ENCODE measurements at places on chromosomes 6 and 20.

- no peak for DNase-seq
Measured at GRCh38 chr6:101077344-101077743, 196.2 kb upstream of the ASCC3 start.

DNA sequence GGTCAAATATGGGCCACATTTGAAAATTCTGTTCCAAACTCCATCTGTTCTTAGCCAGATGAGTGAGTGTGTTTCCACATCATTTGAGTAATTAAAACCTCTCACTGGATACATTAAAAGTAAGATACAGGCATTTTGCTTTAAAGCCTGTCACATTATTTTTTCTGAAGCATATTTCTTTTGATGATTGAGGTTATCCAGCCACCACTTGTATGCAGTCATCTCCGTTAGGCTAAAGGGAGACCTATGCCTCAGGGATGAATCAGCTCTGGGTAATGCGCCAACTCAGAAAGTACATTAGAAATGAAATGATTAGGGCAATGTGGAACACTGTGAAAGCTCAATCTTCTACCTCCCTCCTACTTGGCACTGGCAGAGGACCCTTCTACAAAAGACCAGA lies 90.7 kb downstream of the SNAP25 start:
- no peak for DNase-seq

DNA sequence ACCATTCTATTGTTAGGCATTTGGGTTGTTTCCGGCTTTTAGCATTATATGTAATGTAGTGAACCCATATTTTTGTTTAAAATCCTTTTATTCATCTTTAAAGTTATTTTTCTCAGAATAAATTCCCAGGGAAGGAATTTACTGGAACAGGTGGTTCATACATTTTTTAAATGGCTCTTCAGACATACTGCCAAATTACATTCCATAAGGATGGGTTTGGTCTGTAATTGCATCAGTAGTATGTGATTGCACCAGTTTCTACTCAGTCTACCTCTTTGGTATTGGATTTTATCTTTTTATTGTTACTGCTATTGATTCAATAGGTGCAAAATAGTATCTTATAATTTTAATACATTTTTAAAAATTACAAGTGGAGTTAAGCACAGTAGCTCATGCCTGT lies 27.2 kb downstream of the BRPF3 start:
- DNase-seq: no peak

- no peak for DNase-seq
Measured at GRCh38 chr6:35906499-35906846, 14.4 kb downstream of the SRPK1 start.

GRCh38 chr6:47440719-47441118 lies 36.9 kb upstream of the CD2AP start:
- peak; percentile 46 for DNase-seq

DNA sequence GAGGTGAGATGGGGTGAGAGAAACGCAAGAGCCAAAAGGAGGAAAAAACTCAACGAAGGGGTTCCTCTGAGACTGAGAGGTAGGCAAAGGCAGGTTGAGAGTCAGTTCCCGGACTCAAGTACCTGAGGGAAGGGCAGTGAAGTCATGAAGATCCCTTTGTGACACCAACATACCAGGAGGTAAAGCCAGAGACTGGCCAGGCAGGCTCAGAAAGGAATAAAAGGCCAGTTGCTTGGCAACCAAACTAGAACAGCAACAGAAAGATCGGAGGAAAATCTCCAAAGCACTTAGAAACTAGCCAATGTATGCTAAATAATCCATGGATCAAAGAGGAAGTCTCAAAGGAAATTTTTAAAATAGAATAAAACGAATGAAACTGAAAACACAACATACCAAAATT lies 209.8 kb upstream of the PROKR2 start:
- DNase-seq: no peak

GRCh38 chr6:56524891-56525703 lies 117.6 kb downstream of the DST start:
- no peak for DNase-seq

DNA sequence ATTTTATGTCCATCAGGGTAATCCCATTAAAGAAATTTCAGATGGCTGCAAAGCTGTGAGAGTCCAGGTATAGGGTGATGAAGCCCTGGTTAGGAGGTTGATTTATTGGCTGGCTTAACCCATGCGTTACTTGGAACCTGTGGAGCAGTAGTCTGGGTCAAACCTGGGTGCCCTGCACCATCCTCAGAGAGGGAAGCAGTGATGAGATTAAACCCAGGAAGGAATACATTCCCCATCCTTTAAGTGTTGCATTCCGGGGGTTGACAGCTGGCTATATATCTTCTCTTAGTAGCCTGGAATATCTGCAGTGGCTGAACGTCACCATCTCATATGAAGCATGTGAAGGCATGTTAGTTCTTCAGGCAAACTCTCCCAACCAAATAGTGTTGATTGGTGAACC lies 44.9 kb upstream of the JAG1 start:
- DNase-seq: no peak

DNA sequence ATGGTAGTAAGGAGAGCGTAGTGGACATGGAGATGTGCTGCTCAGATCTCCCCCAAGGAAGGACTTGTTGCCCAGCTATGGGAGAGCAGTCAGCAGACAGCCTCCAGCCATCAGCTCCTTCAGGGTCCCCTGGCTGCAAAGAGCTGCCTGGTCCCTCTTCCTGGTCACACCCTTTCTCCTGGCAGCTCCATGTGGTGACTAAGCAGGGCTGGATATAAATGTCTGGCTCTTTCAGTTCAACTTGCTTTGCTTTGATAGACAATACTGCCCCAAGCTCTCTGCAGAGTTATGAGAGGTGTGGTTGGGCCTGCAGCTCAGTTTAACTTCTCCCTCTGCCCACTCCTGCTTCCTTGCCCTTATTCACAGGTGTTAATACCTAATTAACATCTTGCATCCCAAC lies 64.1 kb upstream of the DDR1 start:
- DNase-seq: no peak

GRCh38 chr6:127301199-127301700 lies 34.6 kb downstream of the RNF146 start:
- no peak for DNase-seq

DNA sequence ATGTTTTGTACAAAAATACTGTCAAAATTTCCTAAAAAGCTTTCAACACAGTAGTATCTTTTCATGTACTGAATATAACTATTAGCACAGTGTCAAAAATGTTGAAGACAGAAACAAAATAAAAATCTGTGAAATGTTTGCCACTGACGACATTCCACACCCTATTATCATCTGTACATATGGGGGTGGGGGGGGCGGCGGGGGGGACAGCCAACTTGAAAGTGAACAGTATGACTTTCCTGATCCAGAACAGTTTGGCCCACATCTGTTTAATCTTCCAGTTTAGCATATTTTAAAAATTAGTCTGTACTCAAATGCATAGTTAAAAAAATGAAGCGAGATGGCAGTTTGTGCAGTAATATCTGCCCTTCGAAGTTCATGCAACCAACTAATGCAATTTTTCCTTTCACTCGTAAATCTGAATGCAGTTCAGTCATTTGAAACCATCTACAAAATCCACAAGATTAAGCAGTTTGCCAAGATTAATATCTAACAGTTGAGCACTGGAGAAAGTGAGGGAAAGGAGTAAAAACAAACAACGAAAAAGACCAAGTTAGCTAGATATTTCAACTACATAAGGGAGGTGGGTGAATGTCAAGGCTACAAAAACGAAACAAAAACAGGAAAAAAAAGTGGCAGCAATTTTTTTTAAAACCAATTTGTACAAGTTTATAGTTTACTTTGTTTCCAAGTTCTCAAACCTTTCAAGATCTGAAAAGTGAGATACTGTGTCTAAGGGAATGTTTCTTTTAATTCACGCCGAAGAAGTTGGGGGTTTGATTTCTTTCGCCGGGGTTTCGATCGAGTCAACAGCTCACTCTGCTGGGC lies 1.9 kb downstream of the CITED2 start:
- peak; percentile 31 for DNase-seq
